ENCODE measurements at places on chromosomes 11 and 22.

DNA sequence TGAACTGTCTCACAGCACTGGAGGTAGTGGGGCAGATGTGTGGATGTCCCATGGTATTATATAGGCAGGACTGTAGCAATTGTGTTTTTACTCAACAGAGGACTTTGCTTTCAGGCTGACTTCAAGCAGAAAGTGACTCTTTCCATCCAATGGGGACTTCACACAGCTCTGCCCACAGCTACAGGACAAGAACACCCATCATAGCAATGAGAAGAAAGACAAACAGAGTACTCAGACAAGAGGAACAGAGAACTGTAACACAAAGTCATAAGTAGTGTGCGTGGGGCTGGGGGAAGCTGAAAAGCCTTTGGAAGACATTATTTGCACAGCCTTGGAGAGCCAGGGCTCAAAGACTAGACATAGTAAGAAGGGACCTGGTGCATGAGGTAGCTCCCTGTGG, 70.3 kb downstream of the CCDC81 start:
- no peak for DNase-seq

GRCh38 chr11:2869561-2870427, 15.8 kb downstream of the CDKN1C start:
- no peak for DNase-seq

DNA sequence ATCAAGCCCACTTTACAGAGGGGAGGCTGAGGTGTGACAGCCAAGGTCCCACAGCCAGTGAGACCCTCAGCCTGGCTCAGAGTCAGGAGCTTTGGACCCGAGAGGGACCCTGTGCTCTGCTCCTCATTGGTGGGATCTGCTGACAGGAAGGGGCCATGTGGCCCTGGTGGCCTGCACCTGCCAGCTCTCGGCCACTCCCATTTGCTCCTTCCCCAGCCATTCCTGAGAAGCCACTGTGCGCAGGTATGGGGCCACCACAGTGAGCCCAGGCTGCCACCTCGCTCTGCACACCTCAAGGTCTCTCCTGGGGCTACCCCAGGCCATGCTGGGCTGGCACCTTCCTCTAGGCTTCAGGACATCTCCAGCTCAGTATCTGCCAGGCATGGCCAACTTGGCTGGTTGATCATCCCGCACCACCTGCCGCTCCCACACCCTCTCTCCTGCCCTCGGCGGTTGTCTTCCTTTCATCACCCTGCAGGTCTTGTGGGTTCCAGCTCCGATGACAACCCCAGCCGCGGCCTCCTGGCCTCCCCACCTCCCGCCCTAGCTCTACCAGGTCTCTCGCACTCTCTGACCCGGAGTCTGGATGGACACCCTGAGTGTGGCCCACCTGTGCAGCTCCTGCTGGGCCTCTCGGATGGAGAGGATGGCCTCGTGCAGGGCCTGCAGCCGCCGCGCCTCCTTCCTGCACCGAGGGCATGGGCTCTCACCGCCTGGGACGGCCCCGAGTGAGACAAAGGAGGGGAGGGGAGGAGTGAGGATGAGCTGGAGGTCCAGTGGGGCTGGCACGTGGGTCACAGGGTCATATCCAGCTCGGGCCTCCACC, 32.2 kb upstream of the CARS1 start:
- no peak for DNase-seq

DNA sequence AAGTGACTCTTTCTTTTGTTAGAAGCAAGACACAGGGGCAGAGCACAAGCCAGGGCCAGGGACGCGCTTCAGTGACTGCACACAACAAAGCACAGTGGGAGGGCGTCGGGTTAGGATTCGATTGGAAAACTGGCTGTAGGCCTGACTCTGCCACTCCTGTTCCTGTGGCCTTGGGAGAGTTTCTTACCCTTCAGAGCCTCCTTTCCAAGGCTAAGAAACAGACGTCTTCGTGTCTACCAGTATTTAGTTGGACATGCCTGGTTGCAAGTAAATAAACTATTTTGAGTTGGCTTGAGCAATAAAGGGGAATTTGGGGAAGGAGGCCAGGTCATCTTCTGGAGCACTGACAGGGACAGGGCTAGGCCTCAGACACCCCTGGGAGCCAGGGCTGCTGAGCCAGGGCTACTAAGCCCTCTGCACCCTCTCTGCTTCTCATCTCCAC, 549.1 kb downstream of the INSC start:
- DNase-seq = no peak

- no peak for DNase-seq
Measured at GRCh38 chr11:30432716-30433115, 109.8 kb downstream of the ARL14EP start.

DNA sequence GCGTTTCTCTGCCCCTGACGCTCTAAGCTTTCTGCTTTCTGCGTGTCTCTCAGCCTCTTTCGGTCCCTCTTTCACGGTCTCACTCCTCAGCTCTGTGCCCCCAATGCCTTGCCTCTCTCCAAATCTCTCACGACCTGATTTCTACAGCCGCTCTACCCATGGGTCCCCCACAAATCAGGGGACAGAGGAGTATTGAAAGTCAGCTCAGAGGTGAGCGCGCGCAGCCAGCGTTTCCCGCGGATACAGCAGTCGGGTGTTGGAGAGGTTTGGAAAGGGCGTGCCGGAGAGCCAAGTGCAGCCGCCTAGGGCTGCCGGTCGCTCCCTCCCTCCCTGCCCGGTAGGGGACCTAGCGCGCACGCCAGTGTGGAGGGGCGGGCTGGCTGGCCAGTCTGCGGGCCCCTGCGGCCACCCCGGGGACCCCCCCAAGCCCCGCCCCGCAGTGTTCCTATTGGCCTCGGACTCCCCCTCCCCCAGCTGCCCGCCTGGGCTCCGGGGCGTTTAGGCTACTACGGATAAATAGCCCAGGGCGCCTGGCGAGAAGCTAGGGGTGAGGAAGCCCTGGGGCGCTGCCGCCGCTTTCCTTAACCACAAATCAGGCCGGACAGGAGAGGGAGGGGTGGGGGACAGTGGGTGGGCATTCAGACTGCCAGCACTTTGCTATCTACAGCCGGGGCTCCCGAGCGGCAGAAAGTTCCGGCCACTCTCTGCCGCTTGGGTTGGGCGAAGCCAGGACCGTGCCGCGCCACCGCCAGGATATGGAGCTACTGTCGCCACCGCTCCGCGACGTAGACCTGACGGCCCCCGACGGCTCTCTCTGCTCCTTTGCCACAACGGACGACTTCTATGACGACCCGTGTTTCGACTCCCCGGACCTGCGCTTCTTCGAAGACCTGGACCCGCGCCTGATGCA, at the start of gene MYOD1:
MYOD1 (plus strand) TSS at position 544 of the 910 bp plus-strand sequence; CDS start at position 756, 212 bp downstream.
- DNase-seq = no peak

GRCh38 chr11:100354736-100355135, 332.4 kb upstream of the ARHGAP42 start:
- DNase-seq = no peak

- no peak for DNase-seq
Measured at GRCh38 chr11:62062223-62062861, 61.5 kb upstream of the INCENP start.

- DNase-seq = no peak
Measured at GRCh38 chr11:13174090-13174489, 103.5 kb upstream of the BMAL1 start.

DNA sequence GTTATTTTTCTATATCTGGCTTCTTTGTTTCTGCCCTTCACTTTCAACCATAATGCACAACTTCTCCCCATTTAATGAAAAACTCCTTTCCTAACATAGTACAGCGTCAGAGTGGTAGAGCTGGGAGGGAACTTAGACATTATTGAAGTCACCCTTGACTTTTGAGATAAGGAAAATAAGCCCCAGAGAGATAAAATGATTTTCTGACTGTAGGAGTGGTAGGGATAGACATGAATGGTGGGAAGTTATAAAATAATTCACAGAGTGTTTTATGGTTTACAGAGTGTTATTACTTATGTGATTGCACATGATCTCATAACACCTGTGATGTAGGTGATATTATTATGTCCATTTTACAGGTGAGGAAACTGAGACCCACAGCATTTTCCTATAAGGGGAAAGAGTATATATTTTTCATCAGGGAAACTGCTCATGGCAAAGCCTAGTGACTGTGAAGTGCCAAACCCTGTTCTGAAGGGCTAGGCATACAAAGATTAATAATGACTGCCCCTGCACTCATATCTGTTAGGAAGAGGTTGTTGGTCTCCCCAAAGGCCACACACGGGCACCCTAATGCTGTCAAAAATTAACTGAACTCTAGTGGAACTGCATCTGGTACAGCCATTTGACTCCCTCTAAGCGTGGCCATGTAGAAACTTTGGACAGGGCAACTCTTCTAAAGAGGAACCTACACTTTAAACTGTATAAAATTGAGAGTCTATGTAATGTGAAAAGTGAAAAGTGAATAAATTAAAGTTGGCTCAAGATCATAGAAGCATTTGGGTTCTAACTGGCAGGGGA, 61.1 kb upstream of the PICALM start:
- no peak for DNase-seq

DNA sequence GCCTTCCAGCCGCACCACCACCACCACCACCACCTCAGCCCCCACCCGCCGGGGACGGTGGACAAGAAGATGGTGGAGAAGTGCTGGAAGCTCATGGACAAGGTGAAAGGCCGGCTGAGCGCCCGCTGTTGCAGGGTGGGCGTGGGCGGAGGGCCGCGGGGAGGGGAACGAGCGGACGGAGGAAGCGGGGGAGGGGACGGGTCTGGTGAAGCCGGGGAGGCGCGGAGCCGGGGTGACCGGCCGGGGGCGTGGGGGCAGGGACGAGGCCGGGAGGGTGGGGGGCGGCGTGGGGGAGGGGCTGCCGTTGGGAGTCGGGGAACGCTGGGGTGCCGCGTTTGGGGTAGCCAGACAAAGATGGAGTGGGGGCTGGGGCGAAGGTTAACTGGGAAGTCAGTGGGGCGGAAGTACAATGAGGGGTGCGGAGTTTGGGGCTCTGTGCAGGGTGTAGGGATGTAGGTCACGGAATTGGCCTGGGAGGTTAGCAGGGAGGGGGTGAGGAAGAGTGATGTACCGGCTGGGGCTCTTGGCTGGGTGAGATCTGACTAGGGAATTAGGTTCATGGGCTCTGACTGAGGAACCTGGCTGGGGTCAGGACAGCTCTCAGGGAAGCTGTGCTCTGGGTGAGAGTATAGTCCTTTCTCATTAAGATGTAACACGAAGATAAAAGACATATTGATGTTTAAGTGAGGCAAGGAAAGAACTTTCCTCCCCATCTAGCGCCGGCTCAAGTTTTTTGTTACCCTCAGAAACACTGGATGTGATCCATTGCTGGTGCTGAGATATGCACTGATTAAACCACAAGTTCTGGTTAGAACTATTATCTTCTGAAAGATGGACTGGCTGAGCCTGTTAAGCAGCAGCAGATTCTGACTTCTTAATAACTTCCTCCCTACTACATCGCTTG, 624 bp downstream of the CBL start:
- DNase-seq = no peak

DNA sequence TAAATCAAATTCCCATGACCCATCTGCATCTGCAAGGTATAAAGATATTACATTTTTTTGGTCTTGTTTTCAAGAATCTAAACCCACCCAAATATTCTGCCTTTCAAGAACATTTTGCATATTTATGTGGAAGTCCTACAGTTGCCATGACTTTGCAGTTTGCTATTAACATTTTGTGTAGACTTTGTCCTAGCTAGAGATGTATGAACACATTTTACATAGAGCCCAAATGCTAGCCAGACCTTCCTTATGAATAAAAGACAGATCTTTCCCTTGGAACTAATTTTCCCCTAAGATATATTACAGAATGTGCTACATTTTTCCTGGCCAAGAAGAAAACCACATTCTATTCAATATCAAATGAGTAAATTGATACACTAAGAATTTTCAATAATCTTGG, 772.5 kb downstream of the KCNA4 start:
- DNase-seq = no peak

- DNase-seq = no peak
Measured at GRCh38 chr22:23457380-23457985, 122.6 kb downstream of the IGLL1 start.

- no peak for DNase-seq
Measured at GRCh38 chr11:124938206-124938765, 2.4 kb upstream of the HEPACAM start.

DNA sequence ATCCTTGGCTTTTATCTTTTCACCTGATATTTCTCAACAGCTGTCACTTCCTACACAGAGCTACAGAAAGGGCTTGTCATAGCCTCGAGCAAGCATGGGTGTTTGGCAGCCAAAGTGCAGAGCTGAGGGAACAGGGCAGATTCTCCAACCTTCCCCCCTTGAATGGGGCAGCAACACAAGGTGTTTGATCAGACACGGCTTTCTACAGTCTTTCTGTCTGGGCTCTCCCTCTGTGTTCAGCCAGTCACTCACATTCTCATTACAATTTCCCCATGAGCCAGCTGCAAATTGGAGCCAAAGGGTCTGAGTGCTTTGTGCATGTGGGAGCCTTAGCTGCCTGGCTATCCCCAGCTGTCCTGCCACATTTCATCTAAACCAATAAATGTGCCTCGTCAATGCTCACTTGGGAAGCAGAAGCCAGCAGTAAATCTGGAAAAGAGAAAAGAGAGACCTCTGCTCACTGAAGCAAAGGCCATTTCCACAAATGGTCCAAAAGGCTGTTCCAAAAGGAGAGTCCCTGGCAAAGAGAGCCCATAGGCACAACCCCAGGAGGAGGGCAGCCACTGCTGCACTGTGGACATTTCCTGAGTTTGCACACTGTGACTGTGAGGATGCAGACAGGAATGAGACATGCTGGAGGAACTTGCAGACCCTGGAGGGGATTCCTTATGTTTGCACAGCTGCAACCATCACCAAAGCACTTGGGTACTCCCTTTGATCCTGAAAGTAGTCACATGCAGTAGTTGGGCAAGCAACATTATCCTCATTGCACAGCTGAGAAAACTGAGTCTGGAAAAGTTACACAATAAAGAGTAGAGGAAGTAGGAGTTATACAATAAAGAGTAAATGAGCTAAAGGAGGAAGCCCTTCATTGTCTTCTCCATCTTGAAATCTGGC, 186.8 kb downstream of the FAM181B start:
- no peak for DNase-seq

GRCh38 chr22:23801238-23801821, 14.6 kb downstream of the SMARCB1 start:
- DNase-seq = no peak

DNA sequence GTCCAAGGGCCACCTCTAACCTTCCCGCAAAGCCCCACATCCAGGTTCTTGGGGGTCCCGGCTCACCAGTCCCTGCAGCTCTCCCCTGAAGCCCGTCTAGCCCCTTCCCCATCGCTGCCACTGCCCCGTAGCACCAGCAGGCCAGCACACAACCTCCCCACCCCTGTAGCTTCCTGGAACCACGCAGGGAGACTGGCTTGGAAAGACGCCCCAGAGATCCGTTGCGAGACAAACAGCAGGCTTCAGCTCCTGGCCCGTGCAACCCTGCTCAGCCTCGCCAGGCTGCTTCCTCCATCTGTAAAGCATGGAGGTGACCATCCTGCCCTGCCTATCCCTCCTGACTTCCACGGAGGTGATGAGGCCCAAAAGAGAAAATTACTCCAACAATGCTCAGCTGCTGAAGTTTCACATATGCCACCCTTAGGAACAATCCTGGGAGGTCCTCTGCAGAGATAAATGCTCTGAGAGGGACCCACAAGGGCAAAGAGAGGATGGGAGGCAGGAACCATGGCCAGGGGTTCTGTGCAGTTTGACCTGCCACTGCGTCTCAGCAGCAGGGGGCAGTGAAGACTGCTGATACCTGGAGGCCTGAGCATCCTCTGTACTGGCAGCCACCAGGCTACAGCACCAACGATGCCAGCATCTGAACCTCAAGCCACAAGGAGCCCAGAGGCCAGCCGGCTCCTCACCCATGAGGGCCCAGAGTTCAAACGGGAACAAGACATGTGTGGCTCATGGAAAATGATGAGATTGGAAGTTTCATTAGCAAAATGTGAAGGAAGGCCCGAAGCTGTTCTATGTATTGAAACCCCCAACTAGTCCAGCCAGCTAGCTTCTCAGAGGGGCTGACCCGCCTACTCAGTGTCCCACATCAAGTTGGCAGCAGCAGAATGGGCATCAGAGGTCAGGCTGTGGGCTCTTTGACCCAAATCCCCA, 16.1 kb downstream of the DGCR2 start:
- no peak for DNase-seq

- no peak for DNase-seq
Measured at GRCh38 chr11:95676308-95676707, 113.3 kb downstream of the FAM76B start.
